ENCODE measurements at places on chromosomes 11 and 22.

DNA sequence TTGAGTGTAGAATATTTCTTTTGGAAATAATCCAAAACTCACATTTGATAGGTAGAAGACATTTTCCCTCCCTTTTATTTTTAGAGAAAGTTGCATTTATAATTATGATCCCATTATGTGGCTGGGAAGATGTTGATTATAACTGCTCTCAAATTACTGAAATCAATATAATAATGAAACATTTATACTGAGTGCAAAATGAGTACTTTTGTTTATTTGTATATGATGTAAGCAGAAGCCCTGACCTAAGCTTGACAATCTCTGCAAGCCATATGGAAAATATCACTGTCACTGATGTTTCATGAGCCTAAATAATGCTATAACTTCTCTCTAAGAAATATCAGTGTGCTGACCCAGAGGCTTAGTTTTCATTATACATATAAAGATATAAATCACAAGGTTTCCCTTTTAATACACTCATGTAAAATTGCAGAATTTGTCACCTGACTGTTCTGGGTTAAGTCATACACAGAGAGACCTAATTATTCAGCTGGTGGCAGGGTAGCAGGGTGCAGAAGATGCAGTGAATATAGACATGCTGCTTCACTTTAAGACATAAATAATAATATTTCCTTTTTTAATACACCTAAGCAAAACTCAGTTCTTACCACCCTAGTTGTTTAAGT lies 99.2 kb downstream of the BBOX1 start:
- no peak for DNase-seq

DNA sequence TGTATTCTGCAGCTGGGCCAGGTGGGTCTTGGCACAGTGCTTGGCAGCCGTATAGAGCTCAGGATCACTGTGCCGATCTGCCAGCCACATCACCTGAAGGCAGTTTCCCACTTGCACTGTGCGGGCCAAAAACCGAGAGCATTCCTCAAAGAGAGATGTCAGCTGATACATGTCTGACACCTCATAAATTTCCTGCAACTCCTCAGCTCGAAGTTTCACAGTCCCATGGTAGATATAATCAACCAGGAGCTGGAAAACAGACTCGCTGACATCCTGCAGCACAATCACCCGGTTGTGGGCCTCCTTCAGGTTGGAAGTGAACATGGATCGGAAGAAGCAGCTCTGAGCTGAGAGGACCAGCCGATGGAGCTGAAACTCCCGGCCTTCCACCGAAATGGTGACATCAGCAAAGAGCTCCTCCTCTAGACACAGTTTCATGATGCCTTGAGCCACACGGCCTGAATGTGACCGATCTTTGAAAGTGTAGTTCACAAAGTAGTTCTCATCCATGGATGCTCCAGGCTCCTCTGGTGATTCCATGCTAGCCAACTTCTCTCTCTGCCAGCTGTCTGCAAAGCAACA lies 1.2 kb downstream of the KBTBD4 start:
- no peak for DNase-seq

DNA sequence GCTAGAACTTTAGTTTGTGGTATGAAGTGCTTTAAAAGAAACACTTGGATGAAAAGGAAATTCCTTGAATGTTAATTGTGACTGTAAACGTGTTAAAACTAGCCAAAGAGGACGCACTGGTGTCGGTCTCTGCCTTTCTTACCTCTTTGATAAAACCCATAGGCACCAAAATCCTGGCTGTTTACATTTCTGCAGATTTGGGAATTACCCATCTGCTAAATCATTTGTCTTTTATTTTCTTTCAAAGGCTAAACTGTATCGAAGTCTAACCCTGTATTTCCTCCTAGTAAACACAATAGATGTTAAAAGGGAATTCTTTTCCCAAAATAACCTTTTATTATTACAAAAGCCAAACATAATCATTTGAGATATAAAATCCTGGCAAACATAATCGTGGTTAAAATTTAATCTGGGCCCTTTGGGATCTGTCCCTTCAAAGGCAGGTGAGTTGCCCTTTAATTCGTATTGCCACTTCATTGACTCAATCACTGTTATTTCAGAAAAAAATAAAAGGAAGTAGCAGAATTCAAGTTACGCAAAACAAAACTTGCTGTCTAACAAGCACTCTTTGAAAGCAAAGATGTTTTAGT lies 2.4 kb downstream of the RASSF10 start:
- DNase-seq, result no peak

DNA sequence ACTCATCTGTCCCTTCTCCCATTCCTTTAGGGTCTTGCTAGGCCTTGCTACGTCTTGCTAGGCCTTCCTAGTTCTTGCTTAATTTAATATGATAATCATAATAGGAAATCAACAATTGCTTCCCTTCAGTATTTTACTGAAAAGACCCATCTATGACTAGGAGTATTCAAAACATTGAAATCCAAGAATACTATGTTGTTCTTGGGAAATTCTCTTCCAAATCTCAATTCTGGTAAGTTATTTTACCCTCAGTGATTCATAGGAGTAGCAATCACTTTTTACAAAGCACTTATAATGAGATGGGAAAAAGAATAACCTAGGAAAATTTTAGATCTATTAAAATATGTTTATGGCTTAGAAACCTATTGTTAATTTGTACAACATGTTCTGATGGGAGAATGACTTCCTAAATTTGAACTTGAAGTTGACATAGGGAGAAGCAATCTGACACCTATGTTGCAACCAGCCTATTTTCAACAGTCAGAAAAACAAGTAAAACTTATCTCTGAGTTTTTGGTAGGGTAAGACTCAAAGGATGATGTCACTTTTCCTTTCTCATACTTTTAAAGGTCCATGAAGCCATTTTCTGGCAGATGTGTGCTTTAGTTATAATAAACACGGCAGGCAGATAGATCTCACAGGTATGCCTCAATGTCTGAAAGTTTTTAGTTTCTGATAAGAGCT lies 29.5 kb upstream of the HIPK3 start:
- DNase-seq, result peak; percentile 78

DNA sequence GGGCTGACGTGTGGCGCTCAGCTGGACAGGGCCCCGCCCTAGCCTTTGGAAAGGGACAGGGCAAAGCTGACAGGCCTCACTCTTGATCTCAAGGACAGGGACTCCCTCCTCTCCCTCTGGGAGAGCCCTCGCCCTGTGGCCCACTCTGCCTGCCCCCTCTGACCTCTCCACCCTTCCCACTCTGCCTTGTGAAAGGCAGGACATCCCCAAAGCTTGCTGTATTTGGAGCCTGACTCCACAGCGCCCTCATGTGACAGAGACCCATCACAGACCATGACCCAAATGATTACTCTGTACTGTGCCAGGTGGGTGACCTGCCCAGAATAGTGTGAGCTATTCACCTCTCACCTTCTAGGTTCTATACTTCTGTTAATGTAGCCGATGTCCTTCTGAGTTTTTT lies 18.8 kb downstream of the P2RY2 start:
- no peak for DNase-seq

GRCh38 chr11:3051196-3052108 lies 5.8 kb downstream of the CARS1 start:
- no peak for DNase-seq

DNA sequence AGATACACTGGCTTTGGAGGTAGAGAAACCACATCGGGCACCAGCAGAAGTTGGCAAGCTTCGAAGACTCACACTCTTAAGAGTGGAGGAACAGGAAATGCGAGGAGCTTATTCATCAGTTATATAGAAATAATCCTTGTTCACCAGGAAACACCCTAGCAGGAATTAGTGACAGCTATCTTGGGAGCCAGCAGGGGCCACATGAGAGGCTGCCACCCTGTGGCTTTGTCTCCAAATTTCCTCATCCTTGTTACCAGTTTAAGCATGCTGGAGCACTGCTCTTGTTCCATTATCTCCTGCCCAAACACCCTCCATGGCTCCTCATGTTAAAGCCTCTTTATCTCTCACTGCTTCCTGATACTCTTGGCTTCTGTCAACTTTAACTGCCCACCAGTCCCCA lies 131.0 kb downstream of the PLEKHA7 start:
- DNase-seq, result no peak

GRCh38 chr22:43923631-43924464 lies at the start of gene PNPLA3:
PNPLA3 (plus strand) TSS chr22:43923805; CDS start chr22:43923912, 107 bp downstream.
- peak; percentile 86 for DNase-seq

GRCh38 chr11:121466063-121466794 lies 13.5 kb upstream of the SORL1-AS1 start:
- DNase-seq, result peak; percentile 97

DNA sequence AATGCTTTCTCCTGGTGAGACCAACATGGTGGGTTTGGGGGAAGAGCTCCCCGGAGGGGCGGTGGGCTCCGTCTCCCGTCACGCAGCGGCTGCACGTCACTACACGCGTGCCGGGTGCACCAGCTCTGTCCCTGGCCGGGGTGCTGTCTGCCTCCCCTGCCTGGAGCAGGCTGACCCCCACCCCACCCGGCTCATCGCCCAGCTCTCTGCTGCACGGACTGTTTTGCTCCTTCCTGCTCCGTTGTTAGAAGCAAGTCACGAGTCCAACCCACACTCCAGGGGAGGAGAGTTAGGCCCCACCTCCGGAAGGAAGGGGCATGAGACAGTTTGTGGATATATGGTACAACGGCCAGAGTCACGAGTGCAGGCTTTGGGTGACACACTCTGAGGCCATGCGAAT lies 364.9 kb downstream of the BRD1 start:
- no peak for DNase-seq

DNA sequence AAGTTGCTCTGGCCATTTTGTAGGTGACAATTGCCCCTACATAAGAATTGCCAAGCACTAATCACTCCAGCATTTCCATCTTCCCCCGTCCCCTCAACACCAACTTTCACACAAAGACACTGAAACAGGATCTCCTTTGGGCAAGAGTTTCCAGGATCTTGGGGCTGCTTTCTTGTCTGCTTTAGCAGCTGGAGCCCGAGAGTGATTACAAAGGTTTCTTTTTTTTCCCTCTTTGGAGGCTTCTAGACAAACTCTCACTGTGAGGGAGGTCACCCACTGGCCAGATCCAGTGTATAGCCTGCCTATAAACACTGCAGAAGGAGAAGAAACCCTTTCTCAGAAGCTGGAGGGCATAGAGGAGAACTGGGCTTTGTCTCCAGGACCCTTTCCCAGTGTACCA lies 92.5 kb downstream of the APIP start:
- DNase-seq, result no peak

GRCh38 chr11:17703951-17704350 lies 15.4 kb upstream of the MYOD1 start:
- peak; percentile 26 for DNase-seq
